Epithelial cell of esophagus (primary cell): ENCODE measurements at places on chromosomes 16 and 17.
A peak's percentile ranks its signal among the peaks of the same experiment; 100 is the strongest.

GRCh38 chr17:76276461-76277299 lies 11.5 kb downstream of the UBALD2 start:
- DNase-seq = peak; percentile 41

DNA sequence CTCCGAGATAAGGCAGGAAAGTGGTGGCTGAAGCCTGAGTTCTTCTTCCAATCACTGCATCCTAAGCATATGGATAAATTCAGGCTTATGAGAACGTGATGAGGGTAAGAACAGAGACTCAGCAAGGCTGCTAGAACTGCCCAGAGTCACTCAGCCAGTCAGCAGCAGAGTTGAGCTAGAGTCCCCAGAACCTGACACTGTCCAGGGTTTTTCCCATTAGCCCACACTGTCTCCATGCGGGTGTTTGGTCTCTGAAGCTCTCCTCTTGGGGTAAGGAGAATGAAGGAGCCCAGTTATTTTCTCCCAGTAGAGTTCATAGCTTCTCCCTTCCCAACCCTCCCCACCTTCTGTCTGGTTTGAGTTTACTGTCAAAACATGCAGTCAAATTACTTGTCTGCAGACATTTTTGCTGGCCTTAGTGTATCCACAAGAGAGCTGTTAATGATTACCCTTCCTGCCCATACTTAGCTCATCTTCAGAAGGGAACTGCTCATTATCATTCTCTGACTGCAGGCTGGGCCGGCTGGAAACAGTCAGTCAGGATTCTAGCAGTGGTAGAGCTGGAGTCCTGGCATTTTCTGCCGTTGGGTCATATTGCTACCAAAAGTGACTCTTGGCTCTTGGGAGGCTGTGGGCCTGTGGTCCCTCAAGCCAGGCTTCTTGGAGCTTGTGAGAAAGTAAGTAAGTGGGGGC lies 460.0 kb downstream of the HS3ST3B1 start:
- DNase-seq = no peak

GRCh38 chr16:29644338-29644857 lies 18.6 kb upstream of the SPN start:
- no peak for DNase-seq

GRCh38 chr17:31627960-31628359 lies 231.1 kb downstream of the COPRS start:
- DNase-seq = peak; percentile 10

DNA sequence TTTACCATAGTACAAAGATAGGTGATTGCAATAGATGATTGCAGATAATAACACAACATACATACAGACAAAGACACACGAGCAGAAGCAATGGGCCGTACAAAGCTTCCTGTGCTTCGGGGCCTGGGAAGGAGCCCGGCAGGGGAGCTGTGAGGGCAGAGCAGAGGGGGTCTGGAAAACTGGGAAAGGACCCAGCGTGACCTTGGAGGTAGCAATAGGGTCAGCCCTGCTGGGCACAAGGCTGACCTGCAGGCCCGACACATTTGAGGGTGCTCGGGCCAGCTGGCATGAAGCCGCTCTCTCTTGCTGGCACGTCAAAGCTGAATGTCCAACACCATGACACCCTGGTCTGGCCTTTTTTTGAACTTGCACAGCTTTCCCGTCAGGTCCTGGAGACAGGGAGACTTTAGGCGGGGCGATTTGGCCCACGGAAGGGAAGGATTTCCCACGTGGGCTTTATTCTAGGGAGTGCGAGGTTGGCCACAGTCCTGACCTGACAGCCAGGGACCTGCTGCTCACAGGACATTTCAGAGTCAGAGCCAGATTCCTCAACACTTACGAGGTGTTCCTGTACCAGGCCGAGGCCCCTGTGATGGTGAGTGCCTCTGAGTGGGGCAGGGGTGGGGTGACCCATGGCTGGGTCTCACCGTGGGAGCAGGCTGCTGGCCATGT lies 83.2 kb downstream of the NTN1 start:
- no peak for DNase-seq

DNA sequence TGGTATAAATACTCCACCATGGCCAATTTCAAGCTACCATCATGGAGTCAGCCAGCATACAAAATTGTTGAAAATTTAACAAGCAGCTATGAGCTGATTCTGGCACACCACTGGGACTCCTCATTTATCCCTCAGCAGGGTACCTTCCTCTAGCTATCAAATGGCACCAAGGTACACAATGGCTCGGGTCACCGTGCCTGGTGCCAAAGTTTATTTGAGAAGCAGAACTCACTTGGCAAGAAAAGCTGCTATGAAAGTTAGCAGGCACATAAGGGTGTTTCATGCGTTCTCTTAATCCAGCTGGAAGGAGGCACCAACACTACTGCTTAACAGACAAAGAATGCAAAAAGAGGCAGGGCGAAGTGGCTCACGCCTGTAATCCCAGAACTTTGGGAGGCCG lies 51.6 kb downstream of the IKZF3 start:
- no peak for DNase-seq

DNA sequence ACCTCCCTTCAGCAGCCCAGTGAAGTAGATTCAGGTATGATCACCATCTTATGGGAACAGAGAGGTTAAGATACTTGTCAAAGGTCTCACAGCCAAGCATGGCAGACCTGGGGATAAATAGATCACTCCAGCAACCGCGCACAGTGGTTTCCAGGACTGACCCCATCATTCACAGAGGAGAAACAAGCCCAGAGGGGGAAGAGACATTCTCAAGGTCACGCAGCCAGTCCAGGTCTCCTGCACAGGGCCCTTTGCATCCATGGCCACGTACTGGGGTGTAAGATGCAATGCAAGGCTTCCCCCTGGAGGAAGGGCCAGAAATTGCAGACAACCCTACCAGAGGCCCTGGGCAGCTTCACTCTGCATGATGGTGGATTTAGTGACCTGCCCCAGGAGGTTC lies 19.9 kb downstream of the TLE7 start:
- peak; percentile 50 for DNase-seq

DNA sequence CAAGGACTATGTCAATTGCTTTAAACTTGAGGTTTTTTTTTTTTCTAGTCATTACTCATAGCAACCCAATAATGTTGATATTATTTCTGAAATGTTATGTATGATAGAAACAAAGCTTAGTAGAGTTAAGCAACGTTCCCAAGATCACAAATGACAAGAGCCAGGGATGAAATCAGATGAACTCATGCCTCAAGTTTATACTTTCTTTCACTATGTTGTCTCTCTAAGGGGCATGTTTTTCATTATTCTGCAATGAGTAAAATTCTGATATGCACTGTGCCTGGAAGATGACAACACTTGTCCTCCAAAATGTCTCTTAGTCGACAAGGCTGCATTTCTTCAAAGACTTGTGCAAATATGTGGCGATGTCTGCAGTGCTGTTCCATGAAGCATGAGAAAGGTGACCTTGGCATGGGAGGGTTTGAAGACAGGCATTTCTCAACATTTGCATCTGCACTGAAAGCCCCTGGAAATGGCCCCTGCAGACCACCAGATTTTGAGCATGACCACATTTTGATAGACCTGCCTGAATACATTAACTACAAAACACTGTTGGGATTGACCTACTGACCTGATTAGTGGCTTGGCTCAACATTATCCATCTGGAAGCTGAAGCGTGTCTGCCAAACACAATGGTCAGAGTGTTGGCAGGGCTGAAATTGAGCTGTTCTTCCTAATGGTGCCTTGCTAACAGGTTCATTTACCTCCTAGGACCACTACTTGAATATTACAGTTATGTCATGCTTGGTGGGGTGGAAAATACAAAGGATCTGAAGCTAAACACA lies 1027.5 kb downstream of the CDH11 start:
- no peak for DNase-seq

DNA sequence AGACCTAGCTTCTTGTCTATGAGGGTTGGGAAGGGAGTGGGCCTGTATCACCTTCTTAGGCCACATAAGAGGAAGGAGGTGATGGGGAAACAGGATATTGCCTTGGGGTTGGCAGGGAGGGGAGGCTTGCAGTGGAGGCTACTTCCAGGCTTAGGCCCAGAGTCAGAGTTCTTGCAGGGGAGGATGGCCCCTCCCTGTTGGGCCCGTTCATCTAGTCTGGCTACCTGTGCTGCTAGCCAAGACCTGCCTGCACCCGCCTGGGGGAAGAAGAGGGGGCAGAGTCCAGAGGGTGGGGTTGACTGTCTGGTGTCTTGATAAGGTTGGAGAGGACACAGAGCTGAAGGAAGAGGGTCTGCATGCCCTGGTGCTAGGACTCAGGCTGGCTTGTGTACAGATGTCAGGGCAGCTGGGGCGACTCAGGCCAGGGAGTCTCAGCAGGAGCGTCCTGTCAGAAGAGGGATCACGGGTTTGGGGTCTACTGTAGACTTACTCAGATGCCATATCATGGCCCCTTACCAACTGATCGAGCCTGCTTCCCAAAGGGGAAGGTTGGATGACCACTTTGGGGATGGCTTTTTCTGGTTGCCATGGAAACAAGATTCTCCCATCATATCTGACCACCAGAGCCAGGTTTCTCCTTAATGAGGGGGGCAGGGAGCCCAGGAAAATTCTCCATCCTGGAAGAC lies 5.3 kb downstream of the KDM6B start:
- peak; percentile 87 for DNase-seq

DNA sequence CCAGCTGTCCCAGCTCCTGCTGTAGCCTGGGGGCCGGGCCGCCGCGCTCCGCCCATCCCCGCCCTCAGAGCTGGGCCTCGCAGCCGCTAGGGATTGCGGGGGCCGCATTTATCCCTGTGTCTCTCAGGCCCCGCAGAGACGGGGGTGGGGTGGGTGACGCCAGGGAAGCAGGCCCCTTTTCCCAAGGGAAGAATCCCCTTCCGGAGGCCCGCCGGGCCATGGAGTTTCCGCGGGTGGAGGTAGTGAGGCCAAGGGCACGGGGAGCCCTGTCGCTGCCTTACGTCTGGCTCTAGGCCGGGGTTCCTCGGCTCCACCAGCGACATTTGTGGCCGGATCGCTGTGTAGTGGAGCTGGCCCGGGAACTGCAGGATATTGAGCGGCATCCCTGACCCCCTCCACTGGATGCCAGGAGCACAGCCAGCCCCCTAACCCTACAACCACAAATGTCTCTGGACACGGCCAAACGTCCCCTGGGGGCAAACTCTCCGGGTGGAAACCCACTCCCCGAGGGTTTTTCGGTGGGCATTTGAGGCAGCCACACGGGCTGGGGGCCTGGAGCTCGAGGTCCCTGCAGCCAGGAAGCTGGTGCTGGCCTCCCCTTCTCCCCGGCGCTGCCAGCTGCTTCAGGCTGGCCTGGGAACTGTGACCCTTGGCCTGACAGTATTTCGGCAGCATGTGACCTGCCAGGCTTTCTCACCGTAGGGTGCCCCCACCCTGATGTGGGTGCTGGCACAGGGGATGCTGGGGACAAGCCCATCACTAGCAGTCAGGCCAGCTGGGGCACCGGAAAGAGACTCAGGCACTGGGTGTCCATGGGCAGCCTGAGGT lies 12.0 kb upstream of the CD300A start:
- DNase-seq = peak; percentile 55

DNA sequence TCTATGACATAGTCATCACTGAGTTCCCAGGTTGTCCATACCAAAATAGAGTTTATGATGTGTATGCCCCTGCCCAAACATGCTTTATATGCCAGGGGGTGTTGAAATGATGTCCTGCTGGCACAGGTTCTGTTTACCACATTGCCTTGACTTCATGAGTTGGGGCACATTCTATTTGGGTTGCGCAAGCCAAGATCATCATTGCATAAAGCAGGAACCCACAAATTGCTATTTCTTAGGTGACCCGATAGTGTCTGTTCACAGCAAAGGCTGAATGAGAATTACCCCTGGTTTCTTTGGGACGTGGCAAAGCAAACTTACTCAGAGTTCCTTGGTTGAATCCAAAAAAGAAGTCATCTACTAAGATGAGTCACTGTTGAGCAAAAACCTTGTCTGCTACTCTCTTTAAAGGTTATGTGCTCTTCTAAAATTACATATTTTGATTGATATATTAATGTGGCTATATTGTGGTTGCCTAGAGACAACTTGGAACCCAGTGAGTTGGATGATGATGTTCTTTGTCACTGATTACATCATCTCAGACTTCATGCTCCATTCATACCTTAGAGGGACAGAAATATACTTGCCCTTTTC lies 912.6 kb upstream of the SOX9 start:
- DNase-seq = peak; percentile 99

DNA sequence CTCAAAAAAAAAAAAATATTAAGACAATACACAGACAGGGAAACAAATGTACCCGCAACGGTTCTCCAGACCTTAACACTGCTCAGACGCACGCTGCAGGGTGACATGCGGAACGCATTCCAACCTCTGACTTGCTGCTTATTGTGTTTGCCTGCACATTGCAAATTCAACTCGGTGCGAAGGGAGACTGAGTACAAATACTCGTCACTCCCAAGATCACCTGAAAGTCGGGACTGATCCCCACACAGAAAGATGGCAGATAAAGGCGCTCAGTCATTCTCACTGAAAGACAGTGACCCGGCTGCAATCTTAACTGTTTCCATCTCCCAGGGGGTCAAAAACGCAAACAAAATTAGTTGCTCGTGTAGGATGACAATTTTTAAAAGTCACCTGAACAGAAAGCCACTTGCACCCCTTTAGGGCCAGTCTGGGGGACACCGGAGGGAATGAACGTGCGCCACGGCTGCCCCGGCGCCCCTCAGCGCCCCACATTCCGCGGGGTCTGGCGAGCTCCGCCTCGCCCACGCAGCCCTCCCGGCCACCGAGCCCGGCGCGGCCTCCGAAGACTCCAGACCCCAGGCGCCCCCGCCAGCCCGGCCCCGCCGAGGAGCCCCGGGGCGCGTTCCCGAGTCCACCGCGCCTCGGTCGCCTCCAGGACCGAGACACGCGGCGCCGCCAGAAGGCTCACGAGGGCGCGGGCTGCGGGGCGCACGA lies 589 bp downstream of the CLCN7 start:
- DNase-seq = no peak

- no peak for DNase-seq
These were observed 8.8 kb downstream of the TMEM186 start for GRCh38 chr16:8788578-8789172.

GRCh38 chr17:39485555-39485954 lies 24.3 kb downstream of the CDK12 start:
- peak; percentile 97 for DNase-seq

- DNase-seq = no peak
These were observed 12.6 kb upstream of the GOSR2 start for GRCh38 chr17:46910179-46910927.

GRCh38 chr17:35428229-35428628 lies 4.1 kb downstream of the SLFN12 start:
- no peak for DNase-seq
